ENCODE measurements at places on chromosomes 5 and 9.

DNA sequence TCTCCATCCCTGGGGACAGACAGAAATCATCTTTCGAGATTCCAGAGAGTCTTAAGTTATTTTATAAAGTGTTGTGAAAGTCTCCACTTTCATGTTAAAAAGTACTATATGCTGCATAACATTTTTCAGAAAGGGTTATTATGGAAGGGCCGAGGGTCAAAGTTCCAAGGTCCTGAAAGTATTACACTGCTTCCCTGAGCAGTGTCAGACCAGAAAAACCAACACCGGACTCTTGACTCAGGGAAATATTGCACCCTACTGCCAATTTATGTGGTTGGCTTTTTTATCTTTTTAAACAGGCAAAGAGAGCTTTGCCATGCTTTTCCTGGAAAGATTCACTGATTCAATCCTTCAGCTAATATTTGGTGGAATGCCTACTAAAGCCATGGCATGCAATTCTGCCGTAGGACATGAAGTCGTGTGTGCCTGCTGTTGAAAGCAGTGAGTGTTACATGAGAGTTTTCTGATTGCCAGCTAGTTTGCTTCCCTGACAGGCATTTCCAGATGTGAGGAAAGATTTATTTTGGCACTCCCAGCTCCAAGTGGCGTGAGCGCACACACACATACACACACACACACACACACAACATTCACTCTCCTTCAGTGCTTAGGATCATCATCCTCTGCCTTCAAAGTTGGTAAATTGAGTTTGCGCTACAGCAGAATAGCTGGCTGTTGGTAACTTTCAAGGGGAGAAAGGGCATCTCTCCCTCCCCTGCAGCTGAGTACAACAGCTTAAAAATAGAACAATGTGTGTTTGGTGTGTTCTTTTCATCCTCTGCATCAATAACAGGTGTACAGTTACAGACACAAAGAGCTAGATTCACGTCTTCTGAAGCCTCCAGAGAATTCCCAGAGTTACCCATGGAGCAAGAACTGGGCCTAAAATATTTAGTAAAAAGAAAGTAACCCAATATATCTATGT lies 45.6 kb downstream of the SLC1A3 start:
- no peak for DNase-seq

GRCh38 chr5:98957307-98957706 lies 28.5 kb upstream of the CHD1 start:
- no peak for DNase-seq

DNA sequence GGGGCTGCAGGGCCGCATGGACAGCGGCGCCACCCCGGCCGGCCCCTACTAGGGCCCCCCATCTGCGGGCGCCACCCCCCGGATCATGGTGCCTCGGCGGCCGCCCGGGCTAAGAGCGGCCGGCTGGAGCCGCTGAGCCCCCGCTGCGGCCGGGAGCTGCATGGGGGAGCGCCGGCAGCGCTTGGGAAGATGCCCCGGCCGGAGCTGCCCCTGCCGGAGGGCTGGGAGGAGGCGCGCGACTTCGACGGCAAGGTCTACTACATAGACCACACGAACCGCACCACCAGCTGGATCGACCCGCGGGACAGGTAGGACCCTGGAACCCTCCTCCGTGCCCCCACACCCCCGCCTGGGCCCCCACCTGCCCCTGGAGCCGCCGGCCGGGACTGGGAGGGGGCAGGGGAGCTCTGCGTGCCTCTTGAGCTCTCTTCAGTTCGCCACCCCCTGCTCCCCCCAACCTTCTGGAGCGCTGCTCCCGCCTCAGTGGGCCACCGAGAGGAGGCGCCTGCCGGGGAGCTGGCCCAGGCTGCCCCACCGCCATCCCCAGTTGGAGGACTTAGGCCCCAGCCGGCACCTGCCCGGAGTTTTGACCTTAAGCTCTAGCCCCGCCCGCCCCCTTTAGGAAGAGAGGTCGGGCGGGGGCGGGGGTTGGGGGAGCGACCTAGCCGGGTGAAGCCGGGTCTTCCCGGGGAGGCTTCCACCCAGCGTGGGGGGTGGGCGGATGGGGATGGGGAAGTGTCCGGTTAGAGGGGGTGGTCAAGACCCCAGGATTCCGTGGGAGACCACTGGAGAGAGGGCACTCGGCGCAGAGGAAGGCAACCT lies 730 bp downstream of the WWC1 start:
- DNase-seq: no peak

DNA sequence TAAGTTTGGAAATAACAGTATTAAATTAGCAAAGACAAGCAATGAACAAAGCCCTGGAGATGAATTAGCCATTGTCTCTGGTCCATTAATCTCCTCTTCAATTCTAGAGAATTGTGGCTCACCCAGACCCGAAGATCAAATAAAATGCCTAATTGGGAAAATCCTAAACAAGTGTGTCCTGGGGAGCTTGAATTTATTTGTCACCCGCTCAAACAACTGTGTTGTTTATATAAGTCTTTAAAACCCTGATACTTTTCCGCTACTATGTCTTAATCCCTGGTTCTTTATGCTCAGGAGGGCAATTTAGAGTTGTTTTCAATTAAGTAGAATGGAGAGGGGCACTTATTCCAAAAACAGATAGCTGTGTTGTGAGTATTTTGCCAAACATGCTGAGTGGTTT lies 128.4 kb downstream of the ANXA1 start:
- DNase-seq: no peak

DNA sequence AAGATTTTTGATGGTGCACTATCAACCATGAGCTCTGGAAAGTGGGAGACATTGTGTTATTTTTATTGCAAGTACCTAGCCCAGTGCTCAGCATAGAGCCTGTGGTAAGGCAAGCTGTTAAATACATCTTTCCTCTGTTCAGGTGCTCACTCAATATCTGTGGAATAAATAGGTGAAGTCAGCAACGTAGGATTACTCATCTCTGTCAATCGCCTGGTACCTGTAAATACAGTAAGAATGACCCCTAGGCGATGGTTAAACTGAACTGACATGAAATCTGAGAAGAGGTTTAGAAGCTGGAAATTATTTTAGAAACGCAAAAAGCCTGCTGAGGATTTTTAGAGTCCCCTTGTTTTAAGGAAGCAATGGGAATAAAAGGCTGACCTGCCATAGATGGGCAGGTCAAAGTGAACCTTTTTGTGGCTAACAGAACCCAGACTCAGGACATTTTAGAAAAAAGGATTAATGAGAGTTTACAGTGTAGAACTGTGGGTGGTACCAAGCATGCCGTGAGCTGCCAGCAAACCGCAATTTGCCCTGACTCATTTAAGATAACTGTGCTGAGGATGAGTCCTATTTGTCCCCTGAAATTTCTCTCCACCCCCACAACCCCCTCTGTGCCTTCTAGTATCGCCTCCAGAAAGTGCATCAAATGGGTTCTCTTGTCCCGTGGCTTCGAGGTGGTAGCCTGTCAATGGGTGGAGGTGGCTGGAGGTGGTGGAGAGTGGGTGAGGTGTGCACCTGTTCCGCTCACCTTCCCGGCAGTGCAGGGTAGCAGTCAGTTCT lies 375.1 kb downstream of the MED10 start:
- DNase-seq: no peak

All from fibroblast of villous mesenchyme (primary cell).